ENCODE measurements at places on chromosomes 5 and 9.

- DNase-seq, result no peak
Observed at GRCh38 chr5:143135832-143136551, 267.5 kb downstream of the NR3C1 start.

DNA sequence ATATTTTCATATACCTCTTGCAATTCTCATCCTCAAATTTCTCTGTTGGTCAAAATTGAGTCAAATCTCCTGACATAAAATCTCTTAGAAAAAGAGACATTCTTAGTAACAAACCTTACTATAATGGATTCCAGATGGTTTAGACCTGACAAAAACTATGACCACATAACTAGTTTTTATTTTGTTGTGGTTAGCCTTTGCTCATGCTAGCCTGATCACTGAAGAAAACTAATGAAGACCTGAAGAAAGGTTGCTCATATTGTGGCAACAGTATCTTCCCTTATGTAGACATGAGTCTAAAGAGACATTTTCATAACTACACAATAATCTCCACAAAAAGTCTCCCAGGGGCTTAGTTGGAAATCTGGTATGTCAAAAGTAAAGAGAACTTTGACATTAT lies 274.1 kb upstream of the TMEM161B start:
- no peak for DNase-seq

GRCh38 chr9:20356403-20357036 lies 265.8 kb downstream of the MLLT3 start:
- DNase-seq, result peak; percentile 8

DNA sequence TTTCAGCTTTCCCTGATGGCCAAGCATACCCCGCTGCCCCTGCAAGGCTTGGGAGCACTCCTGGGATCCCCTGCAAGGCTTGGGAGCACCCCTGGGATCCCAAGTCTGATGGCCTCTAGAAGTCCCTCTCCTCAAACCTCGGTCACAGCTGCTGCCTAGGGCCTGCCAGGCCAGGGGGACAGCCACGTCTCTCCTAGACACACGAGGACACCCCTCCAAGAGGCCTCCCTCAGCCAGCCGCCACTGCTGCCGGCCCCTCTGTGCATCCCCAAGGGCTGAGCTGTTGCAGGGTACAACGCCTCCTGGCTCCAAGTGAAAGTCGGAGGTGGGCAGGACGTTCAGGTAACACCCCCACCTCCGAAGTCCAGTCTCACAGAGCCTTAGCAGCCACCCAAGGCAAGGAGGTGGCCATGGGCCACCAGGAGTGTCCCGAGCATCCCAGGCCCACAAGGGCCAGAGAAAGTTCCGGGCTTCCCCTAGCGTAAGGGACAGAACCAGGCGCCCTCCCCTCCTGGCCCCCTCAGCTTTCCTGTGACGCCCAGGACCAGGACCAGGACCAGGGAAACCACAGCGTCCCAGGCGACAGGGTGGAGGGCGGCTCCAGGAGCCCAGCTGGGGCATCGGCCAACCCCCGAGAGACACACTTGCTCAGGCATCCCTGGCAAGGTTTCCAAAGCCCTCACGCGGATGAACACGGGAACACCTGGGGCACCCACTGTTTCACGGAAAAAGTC lies 17.3 kb upstream of the SLC12A7 start:
- DNase-seq, result no peak

- DNase-seq, result no peak
Observed at GRCh38 chr5:175740014-175740413, 82.1 kb downstream of the HRH2 start.

DNA sequence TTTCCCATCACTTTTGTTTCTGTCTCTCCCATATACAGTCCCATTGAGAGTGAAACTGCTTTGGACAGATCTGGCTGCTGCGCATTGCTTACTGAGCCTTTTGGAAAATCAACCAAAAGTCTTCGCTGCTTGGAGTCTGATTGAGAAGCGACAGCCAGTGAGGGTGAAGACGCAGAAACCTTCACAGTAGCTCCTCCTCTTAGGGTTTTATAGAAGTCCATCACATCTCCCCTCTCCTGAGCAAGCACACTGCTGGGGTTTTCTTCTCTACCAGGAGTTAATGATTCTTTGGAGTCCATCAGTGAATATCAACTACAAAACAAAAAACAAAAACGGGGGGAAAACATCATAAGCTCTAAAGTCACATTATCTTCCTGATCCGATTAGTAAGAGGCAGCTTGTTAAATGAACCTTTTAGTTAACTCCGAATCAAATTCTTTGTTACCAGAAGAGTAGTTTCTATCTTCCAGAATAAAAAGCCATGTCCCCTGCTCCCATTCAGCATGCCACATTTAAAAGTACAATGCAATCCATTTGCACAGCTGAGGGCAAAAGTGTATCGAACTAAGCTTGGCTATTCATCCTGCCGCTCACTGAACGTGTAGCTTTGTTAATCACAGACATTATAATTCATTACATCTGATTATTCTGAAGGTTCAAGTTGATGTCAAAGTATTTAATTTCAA lies 2.8 kb downstream of the NR3C1 start:
- no peak for DNase-seq

- no peak for DNase-seq
Observed at GRCh38 chr9:121476156-121476555, 23.5 kb downstream of the GGTA1 start.

GRCh38 chr9:71733176-71733575 lies 35.1 kb downstream of the CEMIP2 start:
- no peak for DNase-seq

DNA sequence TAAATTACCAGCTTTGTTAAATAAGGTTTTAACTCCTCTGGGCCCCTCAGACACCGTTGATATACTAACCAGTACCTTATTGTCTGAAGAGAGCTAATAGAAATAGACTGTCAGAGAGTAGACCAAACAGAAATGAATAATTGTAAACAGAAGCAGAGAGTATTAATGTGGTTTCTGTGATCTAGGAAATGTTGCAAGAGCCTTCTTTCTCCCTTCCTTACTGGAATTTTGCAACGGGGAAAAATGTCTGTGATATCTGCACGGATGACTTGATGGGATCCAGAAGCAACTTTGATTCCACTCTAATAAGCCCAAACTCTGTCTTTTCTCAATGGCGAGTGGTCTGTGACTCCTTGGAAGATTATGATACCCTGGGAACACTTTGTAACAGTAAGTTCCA lies 5.1 kb downstream of the TYRP1 start:
- DNase-seq, result no peak

DNA sequence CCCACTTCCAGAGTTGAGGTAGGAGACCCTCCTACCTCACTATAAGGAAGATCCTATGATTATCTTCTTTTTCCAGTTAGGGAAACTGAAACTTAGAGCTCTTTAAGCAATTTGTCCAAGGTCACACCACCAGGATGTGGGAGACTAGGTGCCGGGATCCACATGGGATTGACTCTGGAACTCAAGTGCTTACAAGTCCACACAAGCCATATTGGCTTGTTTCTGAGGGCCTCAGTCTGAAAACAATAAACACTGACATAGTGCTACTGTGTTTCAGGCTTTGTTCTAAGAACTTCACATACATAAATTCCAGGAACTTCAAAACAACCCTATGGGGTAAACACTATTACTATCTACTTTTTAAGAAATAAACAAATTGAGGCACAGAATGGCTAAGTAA lies 481.3 kb downstream of the ZSWIM6 start:
- DNase-seq, result no peak

GRCh38 chr5:169153405-169153804 lies 147.5 kb downstream of the SLIT3 start:
- no peak for DNase-seq

- no peak for DNase-seq
Observed at GRCh38 chr9:99126312-99126711, 21.4 kb downstream of the TGFBR1 start.

GRCh38 chr9:6109986-6110385 lies 94.6 kb upstream of the RANBP6 start:
- no peak for DNase-seq

GRCh38 chr5:40404613-40405012 lies 275.1 kb upstream of the PTGER4 start:
- no peak for DNase-seq

DNA sequence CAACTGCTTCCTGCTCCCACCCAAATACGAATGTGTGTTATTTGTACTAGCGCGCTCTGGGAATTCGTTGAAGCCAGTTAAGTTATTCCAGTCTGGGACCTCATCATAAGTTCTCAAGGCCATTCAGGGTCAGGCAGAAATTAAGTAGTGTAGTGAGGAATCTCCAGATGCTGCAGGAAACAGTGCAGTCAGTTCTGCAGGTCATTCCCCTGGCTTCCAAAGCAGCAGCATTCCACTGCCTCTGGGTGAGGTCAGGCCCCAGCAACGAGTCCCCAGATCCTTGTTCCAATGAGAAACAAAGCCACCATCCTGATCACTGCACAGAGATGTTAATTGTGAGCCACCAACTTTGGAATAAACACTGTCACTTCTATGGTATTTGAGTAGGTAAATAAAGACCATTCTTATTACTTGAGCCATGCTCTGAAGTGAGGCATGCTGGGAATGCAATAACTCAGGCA lies 33.1 kb downstream of the SVEP1 start:
- no peak for DNase-seq

GRCh38 chr9:107856633-107857032 lies 367.1 kb upstream of the KLF4 start:
- no peak for DNase-seq

GRCh38 chr5:111229871-111230810 lies 6.0 kb downstream of the CAMK4 start:
- DNase-seq, result no peak

DNA sequence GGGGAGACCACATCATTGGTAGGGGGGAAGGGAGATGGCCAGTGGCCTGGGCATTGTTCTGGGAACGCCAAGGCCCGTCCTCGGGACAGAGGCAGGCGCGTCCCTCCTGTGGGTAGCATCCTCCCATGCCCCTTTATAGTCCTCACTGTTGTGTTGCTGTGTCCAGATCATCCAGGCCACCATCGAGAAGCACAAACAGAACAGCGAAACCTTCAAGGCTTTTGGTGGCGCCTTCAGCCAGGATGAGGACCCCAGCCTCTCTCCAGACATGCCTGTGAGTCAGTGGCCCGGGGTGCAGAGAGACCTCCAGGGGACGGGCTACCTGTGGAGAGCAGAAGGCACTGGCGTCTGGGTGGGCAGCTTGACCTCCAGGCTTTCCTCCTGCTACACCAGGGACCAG lies 38.4 kb upstream of the SUSD3 start:
- no peak for DNase-seq

- no peak for DNase-seq
Observed at GRCh38 chr5:110651507-110651906, 75.0 kb downstream of the TMEM232 start.

GRCh38 chr5:80711938-80712337 lies 57.2 kb upstream of the DHFR start:
- peak; percentile 32 for DNase-seq

GRCh38 chr9:20603524-20604268 lies 18.6 kb downstream of the MLLT3 start:
- DNase-seq, result no peak

- DNase-seq, result no peak
Observed at GRCh38 chr5:88251048-88251711, 17.5 kb downstream of the TMEM161B start.

GRCh38 chr5:82622711-82623514 lies 344.8 kb upstream of the RPS23 start:
- no peak for DNase-seq

- no peak for DNase-seq
Observed at GRCh38 chr5:110757118-110757729, 18.4 kb downstream of the SLC25A46 start.

GRCh38 chr5:81021951-81022687 lies 62.0 kb downstream of the RASGRF2 start:
- DNase-seq, result no peak

GRCh38 chr9:112554516-112554915 lies 67.9 kb downstream of the KIAA1958 start:
- DNase-seq, result no peak

DNA sequence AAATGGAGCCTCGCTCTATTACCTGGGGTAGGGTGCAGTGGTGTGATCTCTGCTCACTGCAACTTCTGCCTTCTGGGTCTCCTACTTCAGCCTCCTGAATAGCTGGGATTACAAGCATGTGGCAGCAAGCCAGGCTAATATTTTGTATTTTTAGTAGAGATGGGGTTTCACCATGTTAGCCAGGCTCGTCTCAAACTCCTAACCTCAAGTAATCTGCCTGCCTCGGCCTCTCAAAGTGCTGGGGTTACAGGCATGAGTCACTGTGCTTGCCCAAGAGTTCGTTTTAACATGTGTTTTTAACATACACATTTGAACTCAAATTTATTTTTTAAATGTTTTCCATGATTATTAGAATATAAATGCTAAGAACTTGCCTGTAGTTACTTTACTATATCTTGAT lies 34.2 kb downstream of the MARCHF6 start:
- no peak for DNase-seq

GRCh38 chr5:107155707-107156106 lies 515.0 kb downstream of the EFNA5 start:
- DNase-seq, result no peak

DNA sequence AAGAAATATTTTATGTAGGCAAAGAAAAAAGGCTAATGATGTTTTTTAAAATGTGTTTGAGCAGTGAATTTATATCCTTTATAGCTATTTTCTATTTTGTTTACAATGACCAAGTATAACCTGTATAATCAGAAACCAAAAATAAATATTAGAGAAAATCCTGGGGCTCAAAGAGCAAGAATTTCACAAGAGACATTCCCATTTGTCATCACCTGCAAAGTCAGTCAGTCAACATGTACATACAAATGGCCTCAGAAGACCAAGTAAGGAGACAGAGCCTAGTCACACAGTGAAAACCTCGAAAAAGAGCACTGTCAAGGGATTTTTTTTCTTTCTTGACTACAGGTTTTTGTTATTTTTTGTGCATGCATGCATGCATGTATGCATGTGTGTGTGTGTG lies 231.4 kb downstream of the GLIS3 start:
- no peak for DNase-seq

GRCh38 chr9:129337336-129338140 lies 159.5 kb upstream of the IER5L start:
- no peak for DNase-seq

DNA sequence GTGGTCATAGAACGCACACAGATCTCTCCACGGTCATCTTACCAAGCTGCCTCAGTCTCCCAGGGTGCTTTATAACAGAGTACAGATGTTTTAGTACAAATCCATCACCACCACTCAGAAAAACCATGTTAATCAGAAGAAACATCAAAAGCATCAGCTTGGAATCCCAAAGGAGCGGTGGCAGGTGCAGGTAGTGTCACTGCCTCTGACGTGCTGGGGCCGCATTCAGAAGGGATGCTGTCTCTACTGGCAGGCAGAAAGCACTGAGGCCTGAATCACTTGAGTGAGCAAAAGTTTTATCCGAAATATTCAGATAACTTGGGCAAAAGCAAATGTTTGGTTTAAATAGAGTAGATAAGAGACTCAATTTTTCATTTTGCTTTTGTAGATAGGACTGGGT lies 448.4 kb upstream of the ZNF608 start:
- DNase-seq, result no peak

GRCh38 chr9:133913571-133914369 lies 78.4 kb downstream of the VAV2 start:
- DNase-seq, result no peak

DNA sequence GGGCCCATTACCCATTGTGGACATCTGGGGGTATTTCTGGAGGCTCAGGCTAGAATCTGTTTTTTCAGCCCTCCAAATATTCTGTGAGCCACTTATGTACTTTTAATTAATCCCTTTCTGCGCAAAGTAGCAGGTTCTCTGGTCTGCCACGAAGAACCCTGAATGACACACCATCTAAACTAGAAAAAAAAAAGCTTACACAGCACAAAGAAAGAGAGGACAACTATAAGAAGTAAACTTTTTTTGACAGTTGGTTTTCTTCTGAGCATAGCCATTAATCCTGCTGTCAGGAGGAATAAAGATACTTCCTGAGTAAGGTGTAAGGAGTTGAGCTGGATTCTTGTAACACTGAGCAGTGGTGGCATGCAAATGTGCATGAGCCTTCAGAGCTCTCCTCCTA lies 327.5 kb downstream of the TMEM232 start:
- no peak for DNase-seq

- no peak for DNase-seq
Observed at GRCh38 chr5:178531786-178532185, 58.4 kb downstream of the COL23A1 start.
